ENCODE measurements at places on chromosomes 5 and 9. TPM values are rescaled to one million over a fixed set of nuclear protein-coding genes. Genes with fewer than 3 reads are reported as not detected.

DNA sequence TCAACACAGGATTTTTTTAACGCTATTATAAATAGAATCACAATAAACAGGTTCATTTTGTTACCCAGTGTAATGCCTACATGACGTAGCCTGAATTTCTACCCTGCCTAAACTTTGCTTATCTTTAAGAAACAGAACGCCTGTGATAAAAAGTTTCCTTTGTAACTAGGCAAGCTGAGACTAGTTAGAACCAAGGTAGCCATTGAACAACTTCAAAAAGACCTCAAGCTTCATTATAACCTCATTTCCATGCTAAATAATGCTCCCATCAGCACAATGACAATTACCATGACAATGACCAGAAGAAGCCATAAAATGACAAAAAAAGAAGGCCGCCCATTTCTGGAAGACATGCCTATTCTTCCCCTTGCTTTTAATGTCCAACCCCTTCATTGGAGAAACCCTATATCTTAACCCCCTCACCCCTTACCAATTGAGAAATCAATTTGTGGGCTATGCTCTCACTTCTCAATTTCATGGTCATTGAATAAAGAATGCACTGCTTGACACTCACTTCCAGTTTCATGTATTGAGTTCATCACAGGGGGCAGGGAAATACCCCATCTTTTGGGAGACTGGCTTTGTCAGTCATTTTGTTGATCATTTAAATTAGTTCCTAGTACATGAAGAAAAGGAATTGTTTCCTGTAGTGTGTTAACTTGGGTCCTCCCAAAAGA, 276.8 kb downstream of the MCTP1 start:
- DNase-seq = no peak

DNA sequence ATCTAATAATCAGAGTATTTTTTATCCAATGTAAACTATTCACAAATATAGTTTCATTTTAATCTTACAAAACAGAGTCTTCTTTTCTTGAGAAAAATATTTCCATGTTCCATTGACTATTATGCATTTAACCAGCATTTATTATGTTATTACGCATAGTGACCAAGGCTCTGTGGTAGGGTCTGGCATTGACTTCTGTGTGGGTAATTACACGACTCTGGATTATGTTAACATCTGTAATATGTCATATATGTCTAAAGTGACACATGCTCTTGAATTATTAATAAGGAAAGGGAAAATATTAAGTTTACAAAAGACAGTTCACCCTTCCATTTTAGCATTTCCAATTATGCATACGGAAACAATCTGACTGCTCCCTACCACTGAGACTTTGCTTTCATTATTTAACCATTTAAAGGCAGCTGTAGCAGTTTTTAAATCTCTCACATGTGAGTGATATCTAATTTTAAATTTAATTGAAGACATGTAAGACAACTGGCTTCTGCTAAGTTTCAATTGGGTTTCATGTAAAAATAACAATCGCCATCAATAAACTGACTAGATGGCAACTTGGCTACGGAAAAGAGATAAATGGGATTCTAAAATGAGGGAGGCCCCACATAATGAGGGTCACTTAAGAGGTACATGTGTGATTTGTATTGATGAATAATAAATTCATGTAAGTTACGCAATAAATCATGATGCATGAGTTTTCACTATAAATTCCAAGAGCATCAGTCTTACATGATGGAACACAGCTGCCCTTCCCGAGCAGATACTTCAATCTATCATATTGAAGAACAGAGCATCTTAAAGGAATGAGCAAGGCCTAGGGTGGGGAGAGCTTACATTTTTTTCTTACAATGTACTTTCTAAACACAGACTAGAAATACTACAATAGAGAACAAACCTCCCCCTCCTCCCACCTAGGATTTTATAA, 1056.8 kb downstream of the MAT2B start:
- no peak for DNase-seq

DNA sequence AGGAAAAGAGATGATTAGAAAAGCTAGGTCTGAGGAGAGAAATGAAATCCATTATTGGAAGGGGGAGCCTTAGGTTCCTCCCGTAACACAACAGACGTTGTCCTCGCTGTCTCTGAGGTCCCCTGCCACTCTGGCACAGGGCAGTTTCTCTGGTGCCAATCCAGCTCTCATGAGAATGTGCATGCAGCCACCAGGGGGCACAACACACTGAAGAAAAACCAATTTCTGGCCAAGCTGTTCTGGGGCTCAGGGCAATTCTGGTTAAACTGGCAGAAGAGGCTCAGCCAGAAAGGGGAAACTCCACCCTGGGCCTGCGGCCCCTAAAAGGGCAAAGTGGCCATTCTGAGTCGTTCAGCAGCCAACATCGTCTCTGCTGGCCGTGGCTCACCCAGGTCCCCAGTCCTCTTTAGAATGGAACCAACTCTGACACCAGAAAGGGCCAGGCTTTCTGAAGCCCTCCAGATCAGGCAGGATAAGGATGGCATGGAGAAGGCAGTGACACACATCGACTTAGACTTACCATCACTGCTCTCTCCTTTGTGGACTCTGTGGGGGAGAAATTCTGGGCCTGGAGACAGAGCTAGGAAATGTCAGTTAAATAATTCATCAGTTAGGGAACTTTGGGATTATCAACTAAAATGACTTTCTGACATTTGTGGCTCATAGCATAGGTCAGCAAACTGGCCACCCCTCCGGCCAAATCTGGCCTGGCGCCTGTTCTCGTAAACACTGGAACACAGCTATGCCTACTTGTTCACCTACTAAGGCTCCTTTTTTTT, 58.5 kb upstream of the GOLPH3 start:
- peak; percentile 67 for DNase-seq

MYO10 gene
- not detected for polyA plus RNA-seq

- no peak for DNase-seq
Observed at GRCh38 chr5:90111364-90112032, 298.1 kb downstream of the CETN3 start.

DNA sequence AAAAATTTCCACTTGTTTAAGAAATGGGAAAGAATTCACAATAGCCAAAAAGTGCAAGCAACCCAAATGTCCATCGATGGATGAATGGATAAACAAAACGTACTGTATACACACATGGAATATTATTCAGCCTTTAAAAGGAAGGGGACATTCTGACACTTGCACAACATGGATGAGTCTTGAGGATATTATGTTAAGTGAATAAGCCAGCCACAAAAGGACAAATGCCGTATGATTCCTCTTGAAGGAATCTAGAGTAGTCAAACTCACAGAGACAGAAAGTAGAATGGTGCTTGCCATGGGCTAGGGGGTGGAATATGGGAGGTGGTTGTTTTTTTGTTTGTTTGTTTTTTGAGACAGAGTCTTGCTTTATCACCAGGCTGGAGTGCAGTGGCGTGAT, 3.8 kb upstream of the ATP6V0E1 start:
- DNase-seq = no peak

GRCh38 chr5:94856257-94856800, 237.9 kb downstream of the SLF1 start:
- DNase-seq = no peak

ITK gene
- 0.45 TPM for polyA plus RNA-seq

- DNase-seq = no peak
Observed at GRCh38 chr9:33202018-33202417, 34.9 kb upstream of the B4GALT1 start.

DNA sequence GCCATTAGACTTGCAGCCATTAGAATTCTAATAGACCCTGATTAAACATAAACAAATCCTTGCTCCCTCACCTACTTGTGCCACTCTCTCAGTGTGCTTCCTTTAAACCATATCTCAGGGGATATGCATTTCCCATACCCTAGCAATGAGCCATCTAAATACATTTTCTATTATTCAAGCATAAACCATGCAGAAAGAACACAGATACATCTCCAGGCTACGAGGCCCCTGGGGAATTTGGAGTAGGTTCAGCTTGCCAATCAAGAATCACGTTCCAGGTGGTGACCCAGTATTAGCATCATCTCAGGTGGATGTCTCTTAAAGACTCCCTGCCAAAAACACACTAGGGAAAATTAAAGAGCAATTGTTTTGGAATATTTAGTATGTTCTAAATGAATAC, 93.0 kb upstream of the CCL21 start:
- no peak for DNase-seq

PRDM9 gene
- not detected for polyA plus RNA-seq

DNA sequence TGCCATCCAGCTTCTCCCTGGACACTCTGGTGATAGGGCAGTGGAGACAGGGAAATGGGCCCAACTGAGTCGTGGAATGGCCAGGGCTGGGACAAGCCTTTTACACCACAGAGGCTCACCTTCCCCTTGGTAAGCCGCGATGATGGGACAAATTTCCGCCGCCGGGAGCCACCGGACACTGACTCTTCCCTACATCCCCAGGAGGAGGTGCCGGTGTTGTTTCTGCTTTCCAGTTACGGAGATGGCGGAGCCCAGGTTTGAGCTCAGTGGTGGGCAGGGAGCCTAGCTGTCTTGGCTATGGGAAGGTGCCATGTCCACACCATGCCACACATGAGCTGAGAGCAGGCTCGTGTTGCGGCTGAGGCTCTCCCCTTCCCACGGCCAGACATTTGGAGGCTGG, 19.9 kb upstream of the WNK2 start:
- DNase-seq = no peak

- DNase-seq = no peak
Observed at GRCh38 chr9:85142968-85143367, 473.4 kb downstream of the NTRK2 start.

- no peak for DNase-seq
Observed at GRCh38 chr9:18746631-18747030, 272.7 kb downstream of the ADAMTSL1 start.

DNA sequence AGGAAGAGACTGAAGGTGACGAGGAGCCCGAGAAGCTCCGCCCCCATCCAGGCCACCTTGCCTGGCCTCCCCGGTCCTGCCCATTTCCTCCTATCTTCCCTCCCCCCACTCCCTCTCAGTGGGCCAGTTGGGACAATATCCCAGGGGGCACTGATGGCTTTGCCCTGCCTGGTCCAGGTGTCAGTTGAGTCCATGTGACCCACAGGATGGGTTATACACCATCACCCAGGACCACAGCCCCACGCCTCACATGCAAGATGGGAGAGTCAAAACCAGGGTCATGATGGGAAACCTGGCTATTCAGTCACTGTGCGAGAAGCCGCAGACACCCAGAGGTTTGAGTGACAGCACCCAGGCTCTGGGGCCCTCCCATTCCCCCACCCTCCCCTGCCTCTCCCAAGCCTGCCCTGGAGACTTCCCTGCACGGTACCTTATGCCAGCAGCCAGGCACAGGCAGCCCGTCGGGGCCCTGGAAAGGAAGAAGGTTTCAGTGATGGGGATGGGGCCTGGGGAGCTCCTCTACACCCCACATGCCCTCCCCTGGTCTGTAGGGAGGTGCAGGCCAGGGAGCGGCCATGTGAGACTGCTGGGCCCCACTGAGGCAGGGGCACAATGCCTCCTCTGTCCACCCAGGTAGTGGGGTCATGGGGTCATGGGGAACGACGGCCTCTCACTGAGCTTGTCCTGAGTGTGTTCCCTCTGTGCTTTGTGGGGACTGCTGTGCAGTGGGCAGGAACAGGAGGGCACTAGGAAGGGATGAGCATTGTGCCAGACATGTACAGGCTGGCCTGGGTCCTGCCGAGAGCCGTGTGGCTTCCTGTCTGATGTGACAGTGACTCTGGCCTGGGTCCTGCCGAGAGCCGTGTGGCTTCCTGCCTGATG, 6.3 kb upstream of the PHYKPL start:
- no peak for DNase-seq

- DNase-seq = no peak
Observed at GRCh38 chr5:32805971-32806638, 95.0 kb downstream of the NPR3 start.

TSSK1B gene
- not detected for polyA plus RNA-seq

EIF4EBP3 gene
- polyA plus RNA-seq = 63.5 TPM

- DNase-seq = peak; percentile 56
Observed at GRCh38 chr5:124410539-124411488, 335.6 kb downstream of the ZNF608 start.

DNA sequence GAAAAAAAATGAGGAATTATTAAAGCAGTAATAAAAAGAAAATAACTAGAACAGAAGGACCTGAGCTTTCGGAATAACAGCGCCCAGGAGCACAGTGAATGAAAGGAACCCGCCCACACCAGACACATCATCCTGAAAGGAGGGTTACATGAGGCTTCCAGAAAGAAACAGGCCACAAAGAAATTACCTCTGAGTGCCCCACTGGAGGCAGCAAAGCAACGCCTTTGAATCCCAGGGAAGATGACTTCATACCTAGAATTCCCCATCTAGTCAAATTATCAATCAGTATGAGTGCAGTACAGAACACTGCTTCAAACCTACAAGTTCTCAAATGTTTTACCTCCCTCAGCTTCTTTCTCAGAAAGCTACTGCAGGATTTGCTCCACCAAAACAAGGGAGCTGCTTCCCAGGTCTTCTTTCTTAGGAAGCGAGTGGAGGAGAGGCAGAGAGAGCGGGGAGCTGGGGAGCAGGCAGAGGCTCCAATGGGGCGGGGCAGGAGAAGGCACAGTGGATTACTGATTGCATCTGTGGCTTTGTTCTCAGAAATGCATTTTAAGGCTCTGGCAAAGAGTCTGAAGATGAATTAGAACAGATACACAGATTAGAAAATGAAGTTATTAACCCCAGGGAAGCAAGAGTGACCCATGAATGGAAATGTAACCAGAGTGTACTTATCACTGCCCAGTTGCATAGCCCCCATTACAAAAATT, 87.1 kb downstream of the SEMA4D start:
- DNase-seq = no peak

OR13C8 gene
- not detected for polyA plus RNA-seq

DNA sequence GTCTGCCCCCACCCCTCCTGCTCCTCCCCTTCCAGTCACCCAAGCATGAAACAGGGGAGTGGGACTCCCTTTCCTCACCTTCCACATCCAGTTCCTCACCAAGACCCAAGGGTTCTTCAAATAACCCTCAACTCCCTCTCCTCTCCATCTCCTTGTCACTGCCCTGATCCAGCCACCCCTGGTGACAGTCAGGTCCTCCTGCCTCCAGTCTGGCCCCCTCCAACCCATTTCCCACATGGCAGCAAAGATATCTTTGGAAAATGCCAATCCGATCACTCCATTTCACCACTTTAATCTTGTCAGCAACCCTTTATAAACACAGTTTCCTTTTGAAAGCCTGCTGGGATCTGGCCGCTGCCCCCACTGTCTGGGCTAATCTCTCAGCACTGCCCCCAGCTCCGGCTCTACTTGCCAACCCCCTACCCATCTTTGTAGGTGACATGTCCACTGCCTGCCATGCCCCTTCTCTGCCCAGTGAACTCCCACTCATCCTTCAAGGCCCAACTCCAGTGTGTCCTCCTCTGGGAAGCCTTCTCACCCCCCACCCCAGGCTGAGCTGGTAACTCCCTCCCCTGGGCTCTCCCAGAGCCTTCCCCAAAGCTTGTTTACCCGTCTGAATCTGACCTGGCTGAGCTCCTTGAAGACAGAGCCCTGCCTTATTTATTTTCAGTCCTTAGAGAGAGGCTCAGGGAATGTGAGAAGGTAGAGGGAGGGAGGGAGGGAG, 781 bp upstream of the MYOZ3 start:
- no peak for DNase-seq

- no peak for DNase-seq
Observed at GRCh38 chr5:170419643-170420042, 30.5 kb upstream of the KCNMB1 start.

CDKN2A gene
- polyA plus RNA-seq = 5.6 TPM

DNA sequence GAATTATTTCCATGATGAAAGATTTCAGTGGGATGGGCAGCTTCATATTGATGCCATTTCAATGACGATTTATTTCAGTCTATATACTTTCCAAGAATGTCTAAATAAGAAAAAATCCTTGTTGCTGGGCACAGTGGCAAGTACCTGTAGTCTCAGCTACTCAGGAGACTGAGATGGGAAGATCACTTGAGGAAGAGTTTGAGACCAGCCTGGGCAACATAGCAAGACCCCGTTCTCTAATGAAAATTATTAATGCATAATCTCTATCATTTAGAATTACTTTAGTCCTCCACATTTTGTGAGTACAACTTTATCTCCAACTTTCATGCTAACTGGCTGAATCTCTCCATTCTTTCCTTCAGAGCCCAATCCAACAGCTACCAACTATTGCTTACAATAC, 52.5 kb downstream of the PTBP3 start:
- no peak for DNase-seq
